Activated T-helper 1 cell treated with anti-CD3 and anti-CD28 coated beads, Interleukin-2, amount 50 U/mL, for 16 hours (primary cell): ENCODE measurements at places on chromosomes 7 and 10.
A peak's percentile ranks its signal among the peaks of the same experiment; 100 is the strongest.

DNA sequence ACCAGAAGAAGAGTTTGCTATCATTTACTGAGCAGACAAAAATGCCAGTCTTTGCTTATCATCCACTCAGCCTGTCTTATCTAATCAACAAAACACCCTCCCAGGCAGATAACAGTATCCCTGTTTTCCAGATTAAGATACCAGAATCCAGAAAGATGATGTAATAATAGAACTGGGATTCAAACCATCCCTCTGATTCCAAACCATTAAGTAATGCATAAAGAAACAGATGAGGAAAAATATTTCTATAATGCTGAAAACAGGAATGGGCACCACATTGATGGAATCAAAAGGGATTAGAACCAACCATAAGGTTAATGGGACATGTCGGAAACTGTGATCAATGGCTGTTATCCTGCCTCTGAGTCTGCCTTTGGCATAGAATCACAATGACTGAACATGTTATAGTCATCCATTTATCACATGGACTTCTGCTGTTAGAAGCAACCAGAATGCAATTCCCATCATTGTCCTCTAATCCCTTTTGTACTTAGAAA is 92.1 kb upstream of the RSU1 start:
- no peak for DNase-seq

DNA sequence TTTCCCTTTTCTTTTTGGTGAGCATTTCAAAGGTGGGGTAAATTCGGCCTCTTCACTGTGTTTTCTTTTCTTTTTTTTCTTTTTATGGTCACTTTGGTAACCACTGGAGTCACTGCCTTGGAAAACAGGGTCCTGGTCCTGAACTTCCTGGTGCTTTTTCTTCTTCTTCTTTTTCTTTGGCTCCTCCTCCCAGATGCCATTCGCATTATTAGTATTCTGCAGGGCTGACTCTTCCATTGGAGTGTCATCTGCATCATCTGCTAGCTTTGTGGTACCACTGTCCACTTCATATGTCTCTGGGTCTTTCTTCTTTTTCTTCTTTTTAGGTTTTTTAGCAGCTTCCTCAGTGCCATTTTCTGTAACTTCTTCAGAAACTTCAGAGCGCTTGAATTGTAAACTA is 10.5 kb downstream of the POLR1F start:
- DNase-seq, result no peak

DNA sequence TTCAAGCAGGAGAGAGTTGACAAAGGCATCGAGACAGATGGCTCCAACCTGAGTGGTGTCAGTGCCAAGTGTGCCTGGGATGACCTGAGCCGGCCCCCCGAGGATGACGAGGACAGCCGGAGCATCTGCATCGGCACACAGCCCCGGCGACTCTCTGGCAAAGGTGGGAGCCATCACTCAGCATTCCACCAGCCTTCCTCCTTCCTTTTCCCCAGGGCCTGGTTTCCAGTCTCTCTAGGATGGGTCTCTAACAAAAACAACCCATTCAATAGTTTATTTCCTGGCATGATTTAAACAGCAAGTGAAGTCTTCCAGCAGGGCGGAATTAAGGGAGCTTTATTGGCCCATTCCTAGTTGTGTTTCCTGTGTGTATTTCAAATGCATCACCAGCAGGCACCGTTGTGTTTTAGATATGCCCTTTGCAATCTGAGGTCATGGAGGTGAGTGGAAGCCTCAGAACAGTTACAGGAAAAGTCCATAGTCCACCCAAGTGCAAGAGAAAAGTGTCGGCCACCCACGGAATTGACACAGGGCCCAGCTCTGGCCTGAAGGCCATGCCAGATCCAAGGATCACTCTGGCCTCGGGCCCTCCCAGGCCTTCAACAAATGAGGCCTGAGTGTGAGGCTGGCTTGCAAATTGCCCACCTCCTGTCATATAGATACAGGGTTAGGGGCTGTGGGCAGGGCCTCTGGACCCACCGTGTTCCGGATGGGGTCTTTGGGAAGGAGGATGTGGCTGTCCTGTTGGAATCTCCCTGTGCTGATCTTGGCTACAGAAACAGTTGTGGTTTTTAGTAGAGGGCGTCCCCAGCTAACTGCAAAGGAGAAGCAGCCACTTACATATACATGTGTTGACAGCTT is 46.9 kb upstream of the TRIM8 start:
- DNase-seq, result no peak

DNA sequence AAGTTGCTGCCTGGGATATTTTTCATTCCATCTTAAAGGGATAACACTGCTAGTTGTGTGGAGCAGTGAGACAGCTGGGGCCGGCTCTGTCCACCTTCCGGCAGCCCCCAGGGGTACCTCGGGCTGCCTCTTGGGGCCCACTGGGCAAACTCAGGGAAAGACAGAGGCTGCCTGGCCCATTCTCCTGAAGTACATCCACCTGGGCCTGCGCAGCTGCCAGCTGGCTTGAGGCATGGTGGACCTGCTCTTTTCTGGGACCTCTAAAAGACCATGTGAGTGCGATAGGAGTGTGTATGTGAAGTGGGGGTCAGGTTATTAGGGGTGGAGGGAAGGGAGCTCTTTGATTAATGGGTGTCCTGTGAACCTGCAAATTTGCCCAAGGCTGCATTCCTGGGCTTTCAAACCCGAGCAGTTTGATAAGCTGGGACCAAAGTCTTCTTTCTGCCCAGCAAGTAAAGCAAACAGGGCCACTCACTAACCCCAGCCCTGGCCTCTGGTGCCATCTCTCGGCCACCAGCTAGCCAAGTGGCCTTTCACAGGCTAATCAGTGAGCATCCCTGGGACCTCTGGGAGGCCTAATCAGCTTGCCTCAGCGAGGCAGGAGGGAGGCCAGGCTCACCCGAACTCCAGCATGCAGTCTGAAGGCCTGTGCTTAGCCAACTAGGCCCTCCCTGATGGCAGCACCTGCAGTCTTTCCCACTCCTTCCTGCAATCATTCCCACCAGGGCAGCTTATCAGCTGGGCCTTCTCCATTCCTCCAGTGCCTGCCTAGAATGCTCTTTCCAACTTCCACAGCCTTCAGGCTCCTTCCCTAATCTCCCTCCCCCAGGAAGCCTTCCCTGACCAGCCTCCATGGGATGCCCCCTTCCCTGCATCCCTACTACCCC is 954.7 kb upstream of the ZNF722 start:
- DNase-seq, result no peak

DNA sequence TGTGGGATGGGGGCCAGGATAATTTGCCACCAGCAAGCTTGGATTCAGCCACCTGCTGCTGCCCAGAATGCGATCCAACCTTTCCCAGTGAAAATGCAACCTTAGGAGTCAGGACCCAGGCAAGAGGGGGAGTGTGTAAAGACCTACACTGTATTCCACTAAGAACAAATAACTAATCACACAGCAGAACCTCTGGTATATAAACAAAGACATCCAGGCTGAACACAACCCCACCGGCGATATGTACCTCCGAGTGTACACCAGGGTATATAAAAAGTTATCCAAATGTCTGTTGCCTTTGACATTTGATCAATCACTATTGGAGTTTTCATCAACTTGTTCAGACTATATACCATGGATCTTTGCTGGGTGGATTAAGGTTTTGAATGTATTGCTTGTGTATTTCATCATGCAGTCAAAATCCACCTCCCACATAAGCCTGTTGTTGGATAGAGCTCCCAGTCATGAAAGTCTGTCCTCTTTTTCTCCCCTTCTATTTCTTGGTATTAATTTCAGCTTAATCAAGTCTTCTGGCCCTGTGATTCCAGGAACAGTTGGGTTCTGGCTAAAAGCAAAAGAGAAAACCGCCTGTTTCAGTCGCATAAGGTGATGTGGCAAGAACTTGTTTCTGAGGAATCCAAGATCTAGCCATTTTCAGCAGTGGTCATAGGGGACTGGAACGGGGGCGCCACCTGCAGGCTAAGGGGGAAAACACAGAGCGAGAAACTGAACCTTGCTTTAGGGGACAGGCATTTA is 290.7 kb downstream of the CCDC3 start:
- DNase-seq, result peak; percentile 62

DNA sequence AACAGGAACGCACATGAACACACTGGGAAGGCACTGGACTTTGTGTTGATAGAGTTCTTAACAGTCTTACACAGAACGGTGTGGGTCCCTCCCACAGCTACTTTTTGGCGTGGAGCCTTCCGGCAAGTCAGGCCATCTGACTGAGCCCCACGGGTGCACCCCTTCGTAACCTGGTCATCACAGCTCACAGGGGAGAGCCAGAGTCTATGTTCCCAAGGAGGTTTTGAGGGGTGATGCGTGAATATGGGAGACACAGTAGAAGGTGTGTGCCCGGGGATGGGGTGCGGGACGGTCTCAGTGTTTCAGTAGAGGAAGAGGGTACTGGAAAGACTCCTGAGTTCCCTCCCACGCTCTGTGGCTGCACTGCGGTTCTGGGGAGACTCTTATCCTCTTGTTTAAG is 291.7 kb downstream of the DNAJB6 start:
- DNase-seq, result no peak

- DNase-seq, result no peak
Observed at GRCh38 chr10:11082526-11082925, 64.9 kb downstream of the CELF2 start.

GRCh38 chr7:147022056-147022455 is 905.5 kb downstream of the CNTNAP2 start:
- DNase-seq, result no peak

DNA sequence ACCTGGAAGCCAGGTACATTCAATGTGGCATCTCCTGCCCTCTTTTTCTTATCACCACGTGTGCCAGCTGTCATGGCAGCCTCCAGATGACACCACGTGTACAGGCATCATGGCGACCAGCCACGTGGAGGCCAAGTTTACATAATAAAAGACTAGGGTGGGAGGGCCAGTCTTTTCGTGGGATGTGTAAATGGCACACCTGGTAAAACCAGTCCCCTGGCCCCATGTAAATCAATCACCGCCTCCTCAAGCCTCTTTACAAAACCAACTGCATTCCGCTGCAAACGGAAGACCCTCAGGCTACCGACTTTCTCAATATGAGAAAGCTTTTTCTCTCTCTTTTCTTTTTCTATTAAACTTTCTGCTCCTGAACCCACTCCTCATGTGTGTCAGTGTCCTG is 65.1 kb upstream of the PHF14 start:
- no peak for DNase-seq

GRCh38 chr7:3897430-3898372 is 596.6 kb downstream of the SDK1 start:
- DNase-seq, result peak; percentile 4
